Activated naive CD4-positive, alpha-beta T cell treated with anti-CD3 and anti-CD28 coated beads, Interleukin-2, amount 50 U/mL, for 72 hours (primary cell): ENCODE measurements at places on chromosomes 4 and X.

DNA sequence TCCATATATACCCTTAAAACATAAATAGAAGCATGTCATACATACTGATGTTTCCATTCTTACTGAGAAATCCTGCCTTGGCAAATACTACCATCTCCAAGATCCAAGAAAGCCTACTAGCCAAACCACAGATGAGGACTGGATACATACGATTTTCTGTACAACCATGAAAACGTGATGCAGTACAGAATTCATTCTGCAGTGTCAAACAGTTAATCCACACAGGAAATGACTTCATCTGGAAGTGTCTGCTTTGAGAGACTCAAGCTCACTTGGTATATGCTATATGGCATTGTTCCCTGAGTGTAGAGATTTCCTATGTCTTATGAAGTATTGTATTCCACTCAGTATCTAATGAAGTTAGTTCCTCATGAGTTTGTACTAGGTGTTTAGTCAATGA lies 94.3 kb downstream of the CT47B1 start:
- DNase-seq: no peak

- DNase-seq: no peak
Observed at GRCh38 chr4:31737419-31737818, 1017.2 kb downstream of the PCDH7 start.

- no peak for DNase-seq
Observed at GRCh38 chr4:130233377-130234047, 1137.6 kb downstream of the C4orf33 start.

GRCh38 chr4:153773236-153773690 lies 13.4 kb upstream of the RNF175 start:
- DNase-seq: no peak

- DNase-seq: no peak
Observed at GRCh38 chrX:11533199-11533651, 132.5 kb downstream of the ARHGAP6 start.

GRCh38 chr4:36207831-36208520 lies 36.3 kb downstream of the ARAP2 start:
- DNase-seq: no peak

DNA sequence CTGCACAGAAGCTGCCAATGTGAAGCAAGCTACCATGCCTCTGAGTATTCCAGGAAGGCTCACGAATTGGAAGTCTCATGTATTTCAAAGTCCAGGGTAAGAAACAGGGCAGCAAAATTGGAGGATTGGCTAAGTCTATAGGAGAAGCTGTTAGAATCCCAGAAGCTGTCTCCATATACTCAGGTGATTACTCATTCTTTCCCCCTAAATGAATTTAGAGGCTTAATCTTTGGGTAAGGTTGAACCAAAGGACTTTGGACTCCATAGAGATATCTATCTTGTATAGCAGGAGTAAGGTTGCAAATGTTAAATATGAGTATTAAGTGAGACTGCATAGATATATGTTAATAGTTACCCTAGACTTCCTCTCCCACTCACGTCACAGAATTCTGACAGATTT lies 36.3 kb downstream of the STBD1 start:
- DNase-seq: no peak

GRCh38 chr4:122914938-122915337 lies 7.5 kb downstream of the NUDT6 start:
- DNase-seq: no peak

GRCh38 chr4:173301518-173302201 lies 32.5 kb downstream of the HMGB2 start:
- DNase-seq: no peak

- DNase-seq: no peak
Observed at GRCh38 chrX:75210602-75211001, 54.5 kb upstream of the ABCB7 start.

DNA sequence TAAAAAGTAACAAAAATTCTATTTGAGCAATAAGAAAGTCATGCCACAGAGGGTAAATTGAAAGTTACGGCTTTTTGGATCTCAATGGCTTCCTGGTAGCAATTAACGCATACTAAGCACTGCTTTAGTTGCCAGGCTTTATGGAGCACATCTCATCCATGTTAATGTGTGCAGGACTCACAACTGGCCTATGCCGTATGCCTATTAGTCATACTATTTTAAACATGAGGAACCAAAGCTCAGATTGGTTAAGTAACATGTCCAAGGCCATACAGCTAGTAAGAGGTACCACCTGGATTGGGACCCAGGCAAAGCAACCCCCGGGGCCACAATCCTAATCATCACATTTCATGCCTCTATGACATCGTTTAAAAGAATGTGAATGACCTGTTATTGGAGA lies 17.1 kb downstream of the DAPP1 start:
- DNase-seq: no peak

DNA sequence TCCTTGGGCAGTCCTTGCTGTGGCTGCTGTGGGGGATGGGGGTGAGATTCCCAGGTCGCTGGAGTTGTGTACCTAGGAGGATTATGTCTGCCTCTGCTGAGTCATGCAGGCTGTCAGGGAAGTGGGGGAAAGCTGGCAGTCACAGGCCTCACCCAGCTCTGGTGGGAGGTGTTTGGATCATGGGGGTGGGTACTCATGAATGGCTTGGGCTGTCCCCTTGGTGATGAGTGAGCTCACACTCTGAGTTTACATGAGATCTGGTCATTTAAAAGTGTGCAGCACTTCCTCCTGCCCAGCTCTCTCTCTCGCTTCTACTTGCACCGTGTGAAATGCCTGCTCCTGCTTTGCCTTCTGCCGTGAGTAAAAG lies 24.6 kb upstream of the PDLIM3 start:
- no peak for DNase-seq

GRCh38 chrX:34656842-34657725 lies at the start of gene TMEM47:
TSS of gene TMEM47 (minus strand) at chrX:34657285. CDS start at chrX:34657029, 256 bp downstream.
- peak; percentile 1 for DNase-seq

- no peak for DNase-seq
Observed at GRCh38 chr4:110510955-110511544, 35.1 kb downstream of the ENPEP start.

- no peak for DNase-seq
Observed at GRCh38 chr4:2298532-2298991, 36.7 kb upstream of the MXD4 start.

DNA sequence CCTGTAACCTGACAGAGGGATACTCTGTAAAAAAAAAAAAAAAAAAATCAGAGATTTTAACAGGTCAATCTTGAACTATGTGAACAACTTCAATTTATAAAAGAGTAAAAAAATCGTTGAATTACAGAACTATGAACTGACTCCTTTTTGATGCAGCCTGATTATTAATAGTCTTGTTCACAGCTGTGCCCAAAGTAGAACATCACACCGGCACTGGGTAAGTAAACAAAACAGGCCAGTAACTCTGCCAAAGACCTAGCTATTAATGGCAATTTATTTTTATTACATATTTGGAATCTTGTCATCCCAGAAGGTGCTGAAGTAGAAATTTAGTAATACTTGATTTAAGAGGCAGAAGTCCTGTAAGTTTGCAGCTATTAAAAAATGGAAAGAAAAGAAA lies 31.4 kb downstream of the CPE start:
- DNase-seq: no peak

- no peak for DNase-seq
Observed at GRCh38 chr4:3779509-3779908, 13.3 kb downstream of the ADRA2C start.

DNA sequence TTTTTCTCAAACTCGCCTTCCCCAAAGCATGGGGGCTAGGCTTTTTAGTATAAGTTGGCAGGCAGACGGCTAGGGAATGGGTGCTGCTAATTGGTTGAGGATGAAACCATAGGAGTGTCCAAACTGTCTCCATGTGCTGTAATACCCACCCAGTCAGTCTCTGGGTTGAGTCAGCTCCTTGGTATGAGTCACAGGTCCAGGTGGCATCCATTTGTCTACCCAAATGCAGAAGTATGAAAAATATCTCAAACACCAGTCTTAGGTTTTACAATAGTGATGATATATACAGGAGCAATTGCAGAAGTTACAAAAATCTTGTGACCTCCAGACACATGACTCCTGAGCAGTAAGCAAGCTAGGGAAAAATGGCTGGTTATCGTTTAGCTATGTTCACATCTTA lies 27.4 kb upstream of the CCSER1 start:
- DNase-seq: no peak

- peak; percentile 48 for DNase-seq
Observed at GRCh38 chr4:56656346-56656643, 24.8 kb downstream of the HOPX start.

- DNase-seq: peak; percentile 56
Observed at GRCh38 chr4:38857354-38858096, 908 bp upstream of the TLR6 start.

GRCh38 chr4:80362578-80363181 lies 27.1 kb downstream of the CFAP299 start:
- DNase-seq: no peak

GRCh38 chr4:6126971-6127745 lies 73.2 kb downstream of the JAKMIP1 start:
- DNase-seq: no peak

- DNase-seq: no peak
Observed at GRCh38 chrX:32443841-32444240, 767.5 kb downstream of the DMD start.

DNA sequence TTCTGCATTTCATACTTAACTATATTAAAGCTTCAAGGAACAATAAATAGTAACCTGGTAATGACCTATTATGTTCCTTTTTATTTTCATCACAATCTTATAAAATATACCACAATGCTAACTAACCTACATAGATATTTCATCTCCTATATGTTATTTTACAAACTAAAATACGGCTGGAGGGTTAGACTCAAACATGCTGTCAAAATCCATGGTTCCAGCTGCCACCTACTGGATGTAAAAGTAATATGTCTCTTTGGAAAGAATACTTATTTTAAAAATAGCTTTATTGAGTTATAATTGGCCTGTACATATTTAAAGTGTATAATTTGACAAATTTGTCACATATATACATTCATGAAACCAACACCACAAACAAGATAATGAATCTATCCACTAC lies 15.0 kb downstream of the RGN start:
- no peak for DNase-seq

DNA sequence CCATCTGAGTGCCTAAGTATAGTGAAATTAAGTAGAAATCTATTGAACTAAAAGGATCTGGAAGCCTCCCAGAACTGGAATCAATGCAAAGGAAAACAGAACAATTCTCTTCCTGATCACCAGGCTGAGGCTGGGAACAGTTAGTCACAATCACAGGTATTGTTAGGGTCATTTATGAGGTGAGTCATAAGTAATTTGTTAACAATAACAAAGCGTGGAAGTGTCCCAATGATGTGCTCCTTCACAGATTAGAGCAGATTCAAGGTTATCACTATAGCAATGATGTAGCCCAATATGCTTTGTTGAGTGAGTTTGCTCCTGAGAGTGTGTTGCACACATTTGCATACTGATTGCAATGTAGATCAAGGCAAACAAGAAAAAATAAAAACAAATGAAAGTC lies 228.1 kb downstream of the ZNF674 start:
- DNase-seq: no peak

DNA sequence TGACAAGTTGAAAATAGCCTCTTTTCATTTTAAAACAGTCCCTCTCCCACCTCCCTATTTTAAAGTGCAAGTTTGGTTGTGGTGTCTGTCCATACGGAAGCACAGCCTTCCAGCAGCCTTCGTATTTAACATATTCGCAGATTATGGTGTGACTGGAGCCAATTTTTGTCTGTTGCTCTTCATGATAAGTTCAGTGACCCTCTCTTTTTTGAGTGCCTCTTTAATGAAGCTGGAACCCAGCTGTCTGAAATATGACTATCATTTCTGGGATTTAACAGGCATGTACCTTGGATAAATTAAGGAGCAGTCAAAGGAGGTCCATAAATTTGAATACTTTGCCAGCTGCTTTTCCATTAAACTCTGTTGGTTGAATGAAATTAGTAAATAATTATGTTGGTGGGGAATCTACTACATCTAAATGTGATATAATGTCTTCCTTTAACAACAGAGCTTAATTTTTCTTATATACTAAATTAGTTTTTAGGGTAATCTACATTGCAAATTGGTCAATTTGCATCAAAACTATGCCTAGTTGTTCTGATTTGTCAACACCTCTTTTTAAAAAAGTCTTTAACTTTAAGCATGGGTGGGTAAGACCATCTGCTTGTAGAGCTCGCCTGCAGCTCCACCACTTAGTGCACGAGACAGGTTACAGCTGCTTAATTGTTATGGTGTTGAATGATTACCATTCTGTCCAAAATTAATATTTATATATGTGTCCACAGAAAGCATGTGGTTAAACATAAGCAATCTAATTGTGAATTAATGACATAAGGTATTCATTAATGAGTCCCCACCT lies 216.6 kb downstream of the DCTD start:
- DNase-seq: no peak

- no peak for DNase-seq
Observed at GRCh38 chr4:120445186-120445585, 378.5 kb upstream of the MAD2L1 start.

DNA sequence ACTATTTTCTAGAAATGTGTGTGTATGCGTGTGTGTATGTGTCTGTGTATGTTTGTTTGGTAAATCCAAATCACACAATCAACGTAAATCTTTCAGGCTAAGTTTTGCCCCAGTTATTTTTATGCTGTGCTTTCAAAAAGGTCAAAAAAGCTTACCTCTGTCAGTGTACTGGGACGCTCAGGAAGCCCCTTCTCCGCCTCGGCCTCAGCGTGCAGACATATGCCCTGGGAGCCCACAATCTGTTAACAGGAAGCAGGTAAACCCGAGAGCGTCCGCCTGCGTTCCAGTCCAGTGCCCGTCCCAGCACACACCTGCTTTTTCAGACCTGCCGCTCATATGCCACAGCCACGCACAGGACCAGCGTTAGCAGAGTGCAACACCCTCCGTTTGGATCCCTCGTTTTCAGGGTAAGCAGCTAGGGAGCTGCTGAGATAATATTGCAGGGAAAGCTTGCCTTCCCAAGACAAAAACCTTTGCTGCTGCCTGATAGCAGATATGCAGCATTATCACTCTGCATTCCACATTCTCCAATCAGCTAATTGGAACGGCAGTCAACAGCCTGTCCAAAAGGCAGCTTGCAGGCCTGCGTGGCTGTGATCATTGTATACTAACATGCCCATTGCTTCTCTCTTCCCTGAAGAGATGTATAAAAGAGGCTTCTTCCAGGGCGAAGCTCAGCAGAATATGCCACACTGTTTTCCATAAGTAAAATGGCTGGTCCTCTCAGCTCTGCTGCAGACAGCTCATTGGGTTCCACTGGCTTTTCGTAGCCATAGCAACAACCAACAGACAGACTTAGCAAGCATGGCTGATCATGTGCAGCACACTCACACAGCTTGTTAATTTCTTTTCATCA lies at the start of gene SORBS2:
SORBS2 (minus strand) TSS at position 686 of the 856 bp plus-strand sequence. CDS start 121,623 bp downstream, outside the sequence.
- no peak for DNase-seq

- DNase-seq: no peak
Observed at GRCh38 chr4:40196272-40196671, 559 bp upstream of the RHOH start.

DNA sequence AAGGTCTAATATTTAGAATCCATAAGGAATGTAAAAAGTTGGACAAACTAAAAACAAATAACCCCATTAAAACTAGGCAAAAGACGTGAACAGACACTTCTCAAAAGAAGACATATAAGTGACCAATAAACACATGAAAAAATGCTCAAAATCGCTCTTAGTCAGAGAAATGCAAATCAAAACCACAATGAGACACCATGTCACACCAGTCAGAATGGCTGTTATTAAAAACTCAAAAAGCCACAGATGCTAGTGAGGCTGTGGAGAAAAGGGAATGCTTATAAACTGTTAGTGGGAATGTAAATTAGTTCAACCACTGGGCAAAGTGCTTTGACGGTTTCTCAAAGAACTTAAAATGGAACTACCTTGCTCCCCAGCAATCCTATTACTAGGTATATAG lies 674.3 kb upstream of the MAGEB2 start:
- DNase-seq: no peak
